ENCODE measurements at places on chromosomes 12 and 14. TPM values are rescaled to one million over a fixed set of nuclear protein-coding genes. Genes with fewer than 3 reads are reported as not detected.

The TBC1D30 gene
- 13.0 TPM for total RNA-seq

DNA sequence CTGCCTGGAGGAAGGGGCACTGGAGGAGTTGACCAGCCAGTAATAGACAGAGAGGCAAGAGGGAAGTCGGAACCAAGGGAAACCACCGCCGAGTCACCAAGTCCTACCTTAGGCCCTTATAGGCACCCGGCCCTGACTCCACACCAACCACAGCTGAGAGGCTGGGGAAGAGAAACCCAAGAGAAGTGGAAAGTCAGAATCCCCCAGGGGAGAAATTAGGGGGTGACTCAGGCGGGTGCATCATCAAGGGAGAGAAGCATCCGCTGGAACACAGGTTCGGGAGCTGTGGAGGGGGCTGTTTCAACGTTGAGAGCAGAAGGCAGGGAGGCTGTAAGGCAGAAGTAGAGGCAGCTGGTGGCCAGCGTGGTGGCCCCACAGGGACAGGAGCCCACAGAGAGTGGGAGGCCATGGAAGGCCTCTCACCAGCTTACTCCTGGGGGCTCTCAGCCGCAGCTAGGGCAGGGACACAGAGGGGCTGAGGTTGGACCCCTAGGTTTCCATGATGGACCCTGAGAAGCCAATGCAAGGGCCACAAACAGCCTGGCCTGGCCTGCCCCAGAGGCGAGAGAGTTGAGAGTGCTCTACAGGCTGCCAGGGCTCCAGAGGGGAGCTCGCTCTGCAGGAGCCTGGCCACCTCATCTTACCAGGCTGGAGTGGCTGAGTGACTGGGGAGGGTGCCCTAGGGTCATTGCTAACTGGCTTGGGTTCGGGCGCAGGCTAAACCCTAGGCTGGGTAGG lies 1.4 kb upstream of the TRMT61A start:
- peak overlapping the region; percentile 88 for H3K27ac ChIP-seq
- H3K4me1 ChIP-seq, result peaks cover 34% of the 10 kb centered on the region
- H3K4me3 ChIP-seq, result peak overlapping the region; percentile 94

The PAPLN gene
- total RNA-seq, result 18.0 TPM

DNA sequence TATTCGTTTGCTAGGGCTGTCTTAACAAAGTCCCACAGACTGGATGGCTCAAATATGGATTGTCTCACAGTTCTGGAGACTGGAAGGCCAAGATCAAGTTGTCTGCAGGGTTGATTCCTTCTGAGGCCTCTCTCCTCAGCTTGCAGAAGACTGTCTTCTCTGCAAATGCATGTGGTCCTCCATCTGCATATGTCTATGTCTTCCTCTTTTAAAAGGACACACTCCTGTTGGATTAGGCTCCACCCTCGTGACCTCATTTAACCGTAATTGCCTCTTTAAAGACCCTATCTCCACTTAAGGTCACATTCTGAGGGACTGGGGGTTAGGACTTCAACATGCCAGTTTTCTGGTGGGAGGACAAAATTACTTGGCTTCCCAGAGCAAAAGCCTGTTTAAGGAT lies 123.3 kb downstream of the SLC38A6 start:
- H3K36me3 ChIP-seq, result no peaks in the 10 kb centered on the region
- H3K4me3 ChIP-seq, result no peak overlapping the region
- no peak overlapping the region for H3K27ac ChIP-seq
- H3K27me3 ChIP-seq, result no peaks in the 10 kb centered on the region

DNA sequence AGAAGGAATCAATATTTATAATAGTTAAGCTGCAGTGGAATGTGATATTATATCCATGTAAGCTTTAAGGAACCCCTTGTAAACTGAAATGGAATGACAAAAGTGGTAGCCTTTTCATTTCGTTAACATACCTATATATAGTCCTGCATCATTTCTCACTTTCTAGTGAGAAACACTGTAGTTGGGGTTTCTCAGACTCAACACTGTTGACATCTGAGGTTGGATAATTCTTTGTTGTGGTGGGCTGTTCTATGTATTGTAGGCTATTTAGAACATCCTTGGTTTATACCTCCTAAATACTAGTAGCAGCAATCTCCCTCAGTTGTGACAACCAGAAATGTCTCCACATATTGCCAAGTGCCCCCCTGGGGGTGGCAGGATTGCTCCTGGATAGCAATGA lies 79.1 kb downstream of the RAD52 start:
- no peak overlapping the region for H3K27ac ChIP-seq
- no peaks in the 10 kb centered on the region for H3K27me3 ChIP-seq
- H3K4me1 ChIP-seq, result no peaks in the 10 kb centered on the region
- H3K4me3 ChIP-seq, result no peak overlapping the region
- no peak for DNase-seq
- peaks cover 69% of the 10 kb centered on the region for H3K36me3 ChIP-seq

The ERP27 gene
- not detected for total RNA-seq

GRCh38 chr12:15852383-15852782 lies 29.8 kb upstream of the STRAP start:
- no peak for DNase-seq
- no peaks in the 10 kb centered on the region for H3K4me1 ChIP-seq
- no peaks in the 10 kb centered on the region for H3K36me3 ChIP-seq
- no peaks in the 10 kb centered on the region for H3K27me3 ChIP-seq

DNA sequence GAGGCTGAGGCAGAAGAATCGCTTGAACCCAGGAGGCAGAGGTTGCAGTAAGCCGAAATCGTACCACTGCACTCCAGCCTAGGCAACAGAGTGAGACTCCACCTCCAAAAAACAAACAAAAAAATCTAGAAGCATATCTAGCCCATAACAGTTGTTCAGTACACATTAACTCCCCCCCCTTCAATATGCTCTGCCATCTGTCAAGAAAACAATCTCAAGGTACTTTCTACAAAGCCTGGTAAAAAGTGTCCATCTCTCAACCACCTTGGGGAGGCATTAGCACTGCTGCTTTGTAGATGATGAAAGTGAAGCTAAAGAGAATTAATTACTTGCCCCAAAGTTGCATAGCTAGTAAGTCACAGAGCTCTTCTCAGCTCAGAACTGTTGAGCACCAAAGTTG lies 24.9 kb downstream of the LGALS3 start:
- no peaks in the 10 kb centered on the region for H3K36me3 ChIP-seq
- H3K27ac ChIP-seq, result no peak overlapping the region
- no peak for DNase-seq
- no peaks in the 10 kb centered on the region for H3K4me1 ChIP-seq

DNA sequence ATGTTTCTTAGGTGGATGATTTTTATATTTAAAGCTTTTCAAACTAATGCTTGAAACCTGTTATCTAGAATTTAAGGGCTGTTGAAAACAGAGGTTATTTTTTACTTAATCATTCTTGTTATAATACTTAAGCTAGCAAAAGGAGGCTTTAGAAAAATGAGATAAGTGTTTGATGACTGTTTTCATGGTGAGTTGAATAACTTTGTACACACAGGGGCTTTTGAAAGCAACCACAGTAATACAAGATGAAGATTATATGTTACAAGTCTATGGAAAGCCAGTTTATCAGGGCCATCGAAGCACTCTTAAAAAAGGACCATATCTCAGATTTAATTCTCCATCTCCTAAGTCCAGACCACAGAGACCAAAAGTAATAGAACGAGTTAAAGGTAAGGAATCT lies 33.3 kb downstream of the KIAA0586 start:
- no peaks in the 10 kb centered on the region for H3K4me1 ChIP-seq
- H3K27me3 ChIP-seq, result no peaks in the 10 kb centered on the region
- H3K27ac ChIP-seq, result no peak overlapping the region
- DNase-seq, result no peak

Data from upper lobe of left lung (tissue), 6 donors.